ENCODE measurements at places on chromosomes 13 and 19.

- no peak for DNase-seq
Measured at GRCh38 chr13:32107973-32108372, 76.4 kb downstream of the FRY start.

DNA sequence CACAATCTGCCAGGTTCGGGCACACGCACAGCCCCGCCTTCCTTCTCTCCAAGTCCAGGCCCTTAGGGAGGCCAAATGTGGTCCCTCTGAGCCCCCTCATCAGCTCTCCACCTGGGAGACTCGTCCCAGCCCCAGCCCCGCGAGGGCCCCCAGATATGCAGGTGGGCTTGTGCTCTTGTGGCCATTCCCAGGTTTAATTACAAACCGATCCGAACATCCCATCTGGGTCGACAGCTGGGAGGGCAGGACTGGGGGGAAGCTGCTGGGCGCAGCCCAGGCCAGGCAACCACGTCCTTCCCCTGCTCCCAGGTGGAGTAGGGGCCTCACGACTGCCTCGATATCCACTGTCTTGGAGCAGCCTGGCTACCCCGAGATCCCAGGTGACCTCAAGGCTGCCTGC is 7.5 kb upstream of the C2CD4C start:
- no peak for DNase-seq

DNA sequence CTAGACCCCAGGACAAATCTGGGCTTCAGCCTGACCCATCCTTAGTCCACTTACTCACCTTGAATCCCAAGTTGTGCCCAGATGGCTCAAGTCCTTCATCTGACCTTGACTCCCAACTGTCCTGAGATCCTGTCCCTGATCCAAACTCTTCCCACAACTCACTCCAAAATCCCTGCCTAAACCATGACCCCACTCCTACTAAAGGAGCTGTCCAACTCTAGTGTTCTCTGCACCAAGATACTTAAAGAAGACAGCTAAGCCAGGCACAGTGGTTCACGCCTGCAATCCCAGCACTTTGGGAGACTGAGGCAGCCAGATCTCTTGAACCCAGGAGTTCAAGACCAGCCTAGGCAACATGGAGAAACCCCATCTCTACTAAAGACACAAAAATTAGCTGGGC is 8.5 kb downstream of the POU2F2 start:
- no peak for DNase-seq

GRCh38 chr13:32783067-32783466 is 196.8 kb downstream of the PDS5B start:
- DNase-seq = no peak

DNA sequence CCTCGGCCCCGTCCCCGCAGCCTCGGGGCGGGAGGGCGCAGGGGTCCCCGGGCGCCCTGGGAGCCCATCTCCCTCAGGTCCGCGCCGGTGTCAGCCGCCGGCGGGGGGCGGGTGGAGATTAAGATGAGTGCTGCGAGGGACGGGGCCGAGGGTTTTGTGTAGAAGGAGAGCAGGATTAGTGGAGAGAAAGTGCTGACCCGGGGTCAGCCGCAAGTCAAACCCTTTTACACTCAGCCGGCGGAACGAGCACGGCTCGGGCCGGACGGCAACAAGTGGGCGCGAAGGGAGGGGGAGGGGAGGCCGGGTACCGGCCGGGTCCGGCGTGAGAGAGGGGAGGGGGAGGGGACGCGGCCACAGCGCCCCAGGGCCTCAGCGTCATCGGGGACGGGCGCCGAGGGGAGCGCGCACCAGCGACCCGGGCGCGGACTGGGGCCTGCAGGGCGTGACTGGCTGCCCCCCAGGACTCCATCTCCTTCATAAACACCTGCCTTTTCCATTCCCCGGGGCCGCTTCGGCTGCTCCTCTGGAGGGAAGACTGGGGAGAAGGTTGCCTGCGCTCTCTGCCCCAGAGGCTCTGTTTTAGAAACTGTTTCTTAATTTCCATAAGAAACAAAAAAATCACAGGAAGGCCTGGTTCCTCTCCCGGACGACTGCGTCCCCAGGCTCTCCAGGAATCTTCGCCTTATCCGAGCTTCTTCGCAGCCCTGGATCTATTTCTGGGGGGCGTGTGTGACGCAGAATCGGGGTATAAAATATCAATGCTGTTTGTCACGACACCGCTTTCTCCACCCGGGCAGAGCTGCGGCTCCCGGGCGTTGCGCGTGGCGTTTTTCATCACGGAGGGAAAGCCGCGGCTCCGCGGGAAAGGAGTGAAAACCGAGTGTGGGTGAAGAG is 6.5 kb downstream of the SOX1 start:
- DNase-seq = no peak

GRCh38 chr13:87810920-87811344 is 139.8 kb downstream of the SLITRK5 start:
- DNase-seq = no peak

DNA sequence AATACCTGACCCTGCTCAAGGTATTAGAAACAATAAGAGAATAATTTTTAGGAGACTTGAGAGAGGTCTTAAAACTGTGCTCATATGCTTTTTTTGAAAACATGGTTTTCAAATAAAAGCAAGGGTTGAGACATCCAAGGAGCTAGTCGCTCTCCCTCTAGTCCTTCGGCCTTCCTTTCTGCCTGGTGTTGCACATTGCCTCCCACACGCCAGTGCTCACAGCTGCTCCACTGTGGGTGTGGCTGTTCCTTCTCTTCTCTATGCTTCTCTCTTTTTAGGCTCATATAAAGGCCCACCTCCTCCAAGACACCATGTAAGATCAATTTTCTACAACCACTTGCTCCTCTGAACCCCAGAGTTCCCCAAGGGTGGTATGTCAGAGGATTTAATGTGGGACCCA is 352.6 kb downstream of the ENOX1 start:
- no peak for DNase-seq

GRCh38 chr19:44593294-44593693 is 20.1 kb upstream of the IGSF23 start:
- DNase-seq = no peak
